Muscle of back (tissue), 13 donors: ENCODE measurements at places on chromosomes 1 and 21. TPM values are rescaled to one million over a fixed set of nuclear protein-coding genes. Genes with fewer than 3 reads are reported as not detected.

Gene EPRS1
- 89.5 TPM for polyA plus RNA-seq

Gene TMEM201
- polyA plus RNA-seq: 18.1 TPM

Gene TIE1
- 39.9 TPM for polyA plus RNA-seq

Gene SRSF11
- 226 TPM for polyA plus RNA-seq

Gene NID1
- polyA plus RNA-seq: 310 TPM

Gene CDC20
- 19.6 TPM for polyA plus RNA-seq

Gene PAPPA2
- 0.87 TPM for polyA plus RNA-seq

Gene KCNQ4
- 24.1 TPM for polyA plus RNA-seq

Gene OR2G6
- not detected for polyA plus RNA-seq

Gene TPTE
- not detected for polyA plus RNA-seq

Gene CLEC20A
- polyA plus RNA-seq: not detected

Gene RNF186
- not detected for polyA plus RNA-seq

Gene SPRR2A
- not detected for polyA plus RNA-seq

Gene ATP5IF1
- polyA plus RNA-seq: 76.4 TPM

Gene TMEM51
- polyA plus RNA-seq: 6.4 TPM

Gene TMEM82
- polyA plus RNA-seq: not detected

Gene CFHR4
- not detected for polyA plus RNA-seq

Gene PGLYRP3
- not detected for polyA plus RNA-seq

Gene CCNL2
- 189 TPM for polyA plus RNA-seq

Gene NCAM2
- polyA plus RNA-seq: 10.2 TPM
